ENCODE measurements at places on chromosomes 2 and 18. TPM values are rescaled to one million over a fixed set of nuclear protein-coding genes. Genes with fewer than 3 reads are reported as not detected.

GRCh38 chr18:50061876-50062517, 132.9 kb downstream of the MYO5B start:
- no peak for DNase-seq

DNA sequence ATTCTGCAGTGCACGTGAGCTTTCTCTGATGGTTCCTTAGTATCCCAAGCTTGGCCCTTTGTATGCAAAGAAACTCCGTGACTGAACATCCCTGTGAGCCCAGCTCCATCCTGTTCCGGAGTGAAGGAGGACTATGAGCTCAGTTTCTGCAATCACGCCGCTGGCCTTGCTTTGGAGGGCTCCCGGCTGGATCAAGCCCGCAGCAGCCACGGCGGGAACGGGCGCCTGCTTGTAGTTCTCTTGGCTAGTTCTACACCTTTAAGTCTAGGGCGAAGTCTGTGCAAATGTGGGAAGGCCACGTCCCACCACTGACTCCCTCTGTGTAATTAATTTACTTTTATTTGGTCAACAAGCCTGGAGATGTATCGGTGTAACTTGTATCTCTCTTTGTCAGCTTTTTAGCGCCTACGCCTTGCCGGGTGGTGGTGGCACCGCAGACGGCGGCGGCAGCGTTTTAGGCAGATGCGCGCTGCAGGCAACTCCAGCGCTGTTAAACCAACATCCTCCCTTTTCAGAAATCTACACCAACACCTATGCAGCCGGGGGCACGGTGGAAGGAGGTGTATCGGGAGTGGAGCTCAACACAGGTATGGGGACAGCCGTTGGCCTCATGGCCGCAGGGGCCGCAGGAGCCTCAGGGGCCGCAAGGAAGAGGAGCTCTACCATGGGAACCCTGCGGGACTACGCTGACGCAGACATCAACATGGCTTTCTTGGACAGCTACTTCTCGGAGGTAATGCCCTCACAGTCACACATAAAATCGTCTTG, 34.3 kb downstream of the DSG4 start:
- no peak for DNase-seq

DNA sequence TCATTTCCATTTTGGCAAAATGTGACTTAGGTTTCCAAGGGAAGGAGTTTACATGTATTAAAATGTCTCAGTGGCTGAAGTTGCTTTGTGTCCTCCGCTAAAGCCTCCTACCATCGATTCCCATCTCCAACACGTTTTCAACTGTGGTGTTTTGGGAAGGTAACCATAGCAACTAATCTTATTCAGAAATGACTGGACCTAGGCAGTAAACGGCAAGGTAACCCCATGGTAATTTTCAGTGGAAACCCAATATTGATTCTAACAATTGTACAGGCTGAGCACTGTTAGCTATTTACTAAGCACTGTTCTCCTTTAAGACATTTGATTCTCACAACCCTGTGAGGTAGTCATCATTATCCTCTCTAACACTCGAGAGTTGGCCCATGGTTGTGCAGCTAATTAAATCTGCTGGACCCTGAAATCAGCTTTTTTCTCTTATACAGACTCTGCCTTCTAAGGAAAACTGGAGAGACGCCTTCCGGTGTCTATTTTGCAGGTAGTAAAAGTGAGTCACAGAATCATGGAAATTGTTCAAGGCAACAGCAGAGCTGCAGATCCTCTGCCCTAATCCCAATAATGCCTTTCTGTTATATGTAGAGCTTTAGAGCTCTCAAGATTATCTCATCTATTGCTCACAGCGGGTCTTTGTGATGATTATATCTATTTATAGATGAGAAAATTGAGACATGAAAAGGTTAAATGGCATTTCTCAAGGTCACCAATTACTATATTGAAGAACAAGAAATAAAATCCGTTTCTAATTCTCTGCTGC, 36.2 kb downstream of the FASTKD2 start:
- DNase-seq, result no peak

DNA sequence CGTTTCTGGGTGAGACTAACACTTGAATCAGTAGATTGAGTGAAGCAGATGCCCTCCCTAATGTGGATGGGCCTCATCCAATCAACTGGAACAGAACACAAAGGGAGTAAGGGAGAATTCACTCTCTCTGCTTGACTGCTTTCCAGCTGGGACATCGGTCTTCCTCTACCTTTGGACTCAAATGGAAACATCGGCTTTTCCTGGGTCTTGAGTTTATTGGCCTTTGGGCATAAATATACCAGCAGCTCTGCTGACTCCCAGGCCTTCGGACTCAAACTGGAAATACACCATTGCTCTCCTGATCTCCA, 311.6 kb downstream of the STK39 start:
- DNase-seq, result no peak

GRCh38 chr18:11996907-11997306, 15.6 kb downstream of the IMPA2 start:
- DNase-seq, result no peak

- DNase-seq, result no peak
These were observed 1105.4 kb upstream of the KLHL29 start for GRCh38 chr2:22279541-22279940.

DNA sequence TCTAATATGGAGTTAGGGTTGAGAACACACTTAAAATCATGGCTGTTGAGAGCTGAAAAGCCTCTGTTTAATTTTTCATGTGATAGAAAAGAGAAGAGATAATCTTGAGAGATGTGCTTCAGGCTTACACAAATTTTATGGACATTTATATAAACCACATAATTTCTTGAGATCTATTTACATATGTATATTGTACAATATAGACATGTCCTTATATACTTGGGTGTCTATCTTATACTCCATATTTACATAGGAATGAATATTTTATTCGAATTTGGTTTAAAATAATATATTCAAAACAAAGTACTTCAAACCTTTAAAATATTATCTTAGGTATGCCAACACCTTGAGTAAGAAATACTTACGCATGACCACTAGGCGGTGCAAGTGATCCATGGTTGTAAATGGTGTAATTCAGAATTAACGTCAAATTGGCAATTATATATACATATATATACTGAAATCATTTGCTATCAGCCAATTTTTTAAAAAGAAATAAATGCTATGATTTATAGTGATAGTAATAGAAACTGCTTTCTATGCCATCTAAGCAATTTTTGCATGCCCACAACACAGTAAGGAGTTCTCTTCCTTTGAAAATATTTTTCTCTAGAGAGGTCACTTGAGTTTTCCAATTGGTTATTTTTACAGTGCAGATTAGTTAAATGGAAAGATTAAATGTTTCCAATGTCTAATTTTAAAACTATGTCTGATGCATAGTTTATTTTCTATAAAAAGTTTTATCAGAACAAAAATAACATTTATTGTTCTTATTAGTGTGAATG, 37.6 kb upstream of the SPAG16 start:
- peak; percentile 21 for DNase-seq

DNA sequence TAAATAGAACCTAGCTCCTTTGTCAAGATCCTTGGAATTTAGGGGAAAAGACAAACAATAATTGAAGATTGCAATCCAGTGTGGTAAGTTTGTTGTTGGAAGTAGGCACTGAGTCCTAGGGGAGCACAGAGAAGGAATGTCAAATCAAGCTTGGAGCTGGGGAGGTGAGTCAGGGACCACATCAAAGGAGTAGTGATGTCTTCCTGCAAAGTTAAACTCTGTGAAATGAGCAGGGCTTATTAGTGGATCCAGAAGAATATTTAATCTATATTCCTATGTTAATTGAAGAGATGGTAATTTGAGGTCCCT, 41.7 kb upstream of the NABP1 start:
- no peak for DNase-seq

GRCh38 chr2:23029111-23029510, 355.9 kb upstream of the KLHL29 start:
- no peak for DNase-seq

- no peak for DNase-seq
These were observed 2.2 kb downstream of the PLEKHA3 start for GRCh38 chr2:178482437-178482836.

GRCh38 chr18:6775702-6776101, 46.2 kb downstream of the ARHGAP28 start:
- no peak for DNase-seq

Gene G6PC2
- polyA plus RNA-seq, result not detected

Gene TRIM43
- not detected for polyA plus RNA-seq

Gene EFR3B
- polyA plus RNA-seq, result 0.39 TPM

Gene KHK
- polyA plus RNA-seq, result 538 TPM

Gene PAX8
- 199 TPM for polyA plus RNA-seq

Gene TTC31
- 11.5 TPM for polyA plus RNA-seq

Gene PPM1G
- 50.7 TPM for polyA plus RNA-seq

Gene FARSB
- 18.2 TPM for polyA plus RNA-seq

Data from kidney (tissue), 22 donors.